HEK293T (cell line): ENCODE measurements at places on chromosomes 2 and 18.
A peak's percentile ranks its signal among the peaks of the same experiment; 100 is the strongest.

DNA sequence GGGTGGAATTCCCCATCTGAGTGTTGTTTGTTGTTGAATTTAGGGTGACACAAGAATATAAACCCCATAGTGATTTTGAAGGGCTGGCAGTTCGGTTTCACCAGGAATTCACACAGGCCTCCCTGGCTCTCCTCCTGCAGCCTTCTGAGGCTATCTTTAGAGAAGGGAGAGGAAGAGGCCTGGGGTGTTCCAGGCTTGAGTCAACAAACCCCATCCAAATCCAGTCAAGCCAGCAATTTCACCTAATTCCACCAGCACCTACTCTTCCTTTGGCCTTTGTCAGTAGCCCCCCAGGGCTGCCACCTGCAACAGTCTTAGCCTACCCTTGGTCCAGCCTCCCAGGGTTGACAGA is 32.0 kb downstream of the MARCHF4 start:
- no peak for DNase-seq

GRCh38 chr2:201779901-201780673 is 646 bp downstream of the ALS2 start:
- no peak for DNase-seq

DNA sequence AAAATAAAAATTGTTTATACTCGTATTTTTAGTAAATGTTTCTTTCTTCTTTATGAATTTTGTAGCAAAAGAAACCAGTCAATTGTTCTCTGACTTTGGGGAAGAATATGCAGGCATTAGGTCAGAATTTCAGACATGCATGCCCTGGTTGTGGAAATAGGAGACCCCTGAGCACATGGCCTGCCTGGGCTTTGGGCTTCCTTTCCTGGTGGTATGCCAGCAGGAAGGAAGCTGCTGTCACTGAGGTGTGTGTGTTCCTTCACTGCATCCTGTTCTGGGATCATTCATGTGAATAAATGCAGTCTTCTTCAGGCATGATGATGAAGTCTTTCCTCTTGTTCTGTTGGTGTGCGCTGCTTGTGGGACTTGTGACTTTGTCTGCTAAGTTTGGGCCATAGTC is 920.2 kb upstream of the VRK2 start:
- no peak for DNase-seq

DNA sequence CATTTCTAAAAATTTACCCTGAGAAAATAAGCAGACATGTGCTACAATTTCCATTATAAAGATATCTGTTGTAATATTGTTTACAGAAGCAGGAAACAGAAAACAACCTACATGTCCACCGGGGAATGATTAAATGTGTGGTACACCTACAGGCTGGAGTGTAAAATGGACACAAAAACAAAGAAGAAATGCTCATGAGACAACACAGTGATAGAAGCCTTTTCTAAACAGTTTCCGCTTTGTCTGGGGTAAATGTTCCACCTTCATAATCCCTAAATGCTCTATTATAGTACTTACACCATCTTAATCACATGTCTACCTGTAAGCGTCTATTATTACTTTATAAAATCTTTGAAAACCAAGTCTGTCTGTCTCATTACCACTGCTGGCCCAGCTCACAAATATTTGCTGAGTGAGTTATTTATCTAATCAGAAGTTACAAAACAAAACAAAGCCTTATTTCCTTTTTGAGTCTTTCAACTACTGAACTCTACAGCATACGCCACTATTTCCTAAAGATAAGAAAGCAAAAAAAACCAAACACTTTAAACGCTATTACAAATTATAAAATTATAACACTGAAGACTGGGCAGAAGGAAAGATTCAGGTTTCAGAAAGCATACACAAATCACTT is 95.3 kb downstream of the PIGN start:
- DNase-seq, result no peak

DNA sequence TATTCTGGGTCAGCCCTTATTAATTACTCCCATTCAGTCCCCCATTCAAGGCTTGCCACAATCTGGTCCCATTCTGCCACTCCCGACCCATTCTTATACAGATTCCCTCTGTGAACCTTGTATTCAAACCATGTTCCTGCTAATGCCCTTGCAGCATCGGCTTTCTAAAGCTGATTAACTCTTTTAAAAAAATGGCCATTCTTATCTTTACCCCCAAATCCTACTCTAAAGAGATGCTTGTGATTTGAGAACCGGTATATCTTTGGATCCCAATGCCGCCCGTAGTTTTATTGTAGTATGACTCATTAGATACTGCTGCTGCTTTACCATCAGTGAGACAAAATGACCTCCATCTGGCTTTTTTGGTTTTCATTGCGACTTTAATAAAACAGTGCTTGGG is 72.2 kb downstream of the XRCC5 start:
- DNase-seq, result no peak

GRCh38 chr2:232835687-232836208 is 34.3 kb upstream of the SNORC start:
- no peak for DNase-seq

DNA sequence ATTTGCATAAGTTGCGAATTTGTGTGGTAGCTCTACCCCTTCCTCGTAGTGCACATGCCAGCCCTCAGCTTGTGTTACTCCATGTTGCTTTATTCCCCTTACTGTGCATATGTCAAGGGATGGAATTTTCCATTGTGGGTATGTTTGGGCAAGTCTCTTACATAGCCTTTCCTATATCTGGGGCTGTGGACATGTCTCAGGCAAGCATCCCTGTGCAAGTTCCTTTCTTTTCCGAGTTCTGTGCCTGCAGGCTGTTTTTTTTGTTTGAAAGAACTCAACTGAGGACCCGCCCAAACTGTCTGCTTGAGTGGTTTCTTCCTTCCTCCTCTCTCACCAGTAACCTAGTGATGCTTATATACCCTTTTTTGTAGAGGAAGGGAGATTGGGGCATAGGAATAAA is 1739.1 kb upstream of the PIK3C3 start:
- no peak for DNase-seq

- no peak for DNase-seq
These were observed 47.0 kb upstream of the AP1S3 start for GRCh38 chr2:223884399-223884798.

DNA sequence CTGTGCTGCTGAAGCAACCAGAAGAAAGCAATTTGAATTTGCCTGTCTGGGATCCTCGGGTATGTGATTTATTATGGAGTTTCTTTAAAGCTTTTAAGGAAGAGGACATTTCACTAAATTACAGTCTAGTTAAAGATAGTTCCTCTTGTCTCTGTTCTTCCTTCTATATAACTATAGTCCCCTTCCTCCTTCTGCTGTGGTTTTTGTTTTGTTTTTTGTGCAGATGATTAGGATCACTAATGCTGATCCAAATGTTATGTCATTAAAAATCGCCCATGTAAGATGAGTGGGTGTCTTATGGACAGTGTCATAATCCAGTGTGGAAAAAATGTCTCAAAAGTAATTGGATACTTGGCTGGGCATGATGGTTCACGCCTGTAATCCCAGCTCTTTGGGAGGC is 24.7 kb downstream of the PAPOLG start:
- no peak for DNase-seq

DNA sequence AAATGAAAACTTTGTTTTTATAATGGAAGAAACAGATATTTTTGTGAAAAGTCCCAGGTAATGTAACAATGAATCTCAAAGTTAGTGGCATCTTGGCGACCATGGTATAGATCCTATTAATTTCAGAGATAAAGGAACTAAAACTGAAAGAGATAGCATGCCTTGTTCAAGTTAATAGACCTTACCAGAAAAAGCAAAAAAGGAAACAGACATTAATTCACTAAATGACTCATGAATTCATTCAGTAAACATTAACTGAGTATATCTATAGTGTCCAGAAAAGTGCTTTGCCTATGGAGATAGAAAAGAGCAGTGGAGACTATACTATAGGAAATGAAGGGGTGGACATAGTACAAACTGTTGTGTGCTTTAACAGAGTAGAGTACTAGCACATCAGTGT is 763.3 kb downstream of the TRIB2 start:
- no peak for DNase-seq

DNA sequence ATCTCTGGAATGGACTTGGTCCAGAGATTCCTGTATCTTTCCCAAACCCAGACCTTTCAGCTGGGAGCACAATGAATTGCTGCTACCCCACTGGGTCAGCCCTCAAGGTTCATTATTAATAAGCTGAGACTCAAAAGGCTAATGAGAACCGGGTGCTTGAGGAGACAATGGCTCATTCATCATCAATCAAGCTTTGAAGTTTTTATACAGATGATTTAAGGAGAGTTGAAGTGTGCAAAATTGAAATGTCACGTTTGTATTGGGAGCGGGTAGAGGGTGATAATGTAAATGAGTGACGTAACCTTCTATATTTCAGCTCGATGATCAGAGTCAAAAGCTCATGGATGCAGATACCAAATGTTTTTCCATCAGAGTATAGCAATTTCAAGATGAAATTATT is 744.9 kb downstream of the ERBB4 start:
- no peak for DNase-seq

DNA sequence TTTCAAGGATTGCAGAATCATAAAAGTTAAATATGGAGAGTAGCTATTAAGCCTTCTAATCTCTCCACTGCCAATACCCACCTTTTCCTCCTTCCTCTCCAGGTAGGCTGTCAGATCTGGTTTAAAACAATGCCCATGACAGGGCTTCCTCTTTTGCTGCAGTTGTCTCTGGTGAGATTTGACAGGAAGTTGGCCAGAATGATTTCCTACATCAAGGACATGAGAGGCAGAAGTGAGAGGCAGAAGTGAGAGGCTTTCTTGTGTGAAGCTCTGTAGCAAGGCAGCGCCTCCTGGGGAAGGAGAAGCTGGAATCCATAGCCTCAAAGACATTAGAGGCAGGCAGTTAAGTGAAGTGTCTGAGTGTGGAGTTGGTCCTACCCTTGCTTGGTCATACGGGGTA is 385.7 kb downstream of the HRH4 start:
- no peak for DNase-seq

DNA sequence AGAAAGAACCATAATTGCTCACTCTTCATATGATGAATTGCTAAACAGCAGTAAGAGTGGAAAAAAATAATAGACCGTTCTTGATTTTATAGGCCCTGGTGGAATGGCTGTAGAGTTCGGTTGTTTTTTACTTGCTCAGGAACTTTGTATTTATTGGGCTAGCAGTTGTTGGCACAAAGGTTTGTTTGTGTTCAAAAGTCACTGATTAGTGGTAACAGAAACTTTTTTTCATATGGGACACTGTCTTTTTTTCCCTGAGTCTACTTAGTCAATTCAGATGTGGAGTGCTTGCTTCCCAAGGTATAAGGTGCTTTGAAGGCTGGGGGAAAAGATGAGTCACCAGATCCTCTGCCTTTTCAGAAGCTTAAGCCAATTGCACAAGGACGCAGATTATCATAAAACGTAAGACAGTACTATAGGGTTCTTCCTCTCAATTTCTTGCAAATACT is 25.8 kb downstream of the PHLPP1 start:
- DNase-seq, result peak; percentile 12

DNA sequence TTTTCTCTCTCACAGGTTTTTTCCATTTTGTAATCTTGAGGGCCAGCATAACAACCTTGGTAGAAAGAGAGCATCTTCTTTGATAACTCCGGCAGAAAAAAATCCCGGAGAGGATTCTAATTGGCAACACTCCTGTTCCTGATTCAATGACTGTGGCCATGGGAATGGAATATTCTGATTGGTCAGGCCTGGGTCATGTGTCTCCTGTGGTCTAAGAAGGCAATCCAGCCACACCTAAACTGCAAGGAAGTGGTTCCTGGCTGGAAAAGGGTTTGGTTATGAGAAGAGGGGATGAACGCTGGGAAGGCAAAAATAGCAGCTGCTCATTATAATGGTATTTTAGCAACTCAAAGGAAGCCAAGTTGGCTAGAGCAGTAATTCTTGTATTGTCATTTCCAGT is 24.8 kb upstream of the ZNF638 start:
- DNase-seq, result no peak

DNA sequence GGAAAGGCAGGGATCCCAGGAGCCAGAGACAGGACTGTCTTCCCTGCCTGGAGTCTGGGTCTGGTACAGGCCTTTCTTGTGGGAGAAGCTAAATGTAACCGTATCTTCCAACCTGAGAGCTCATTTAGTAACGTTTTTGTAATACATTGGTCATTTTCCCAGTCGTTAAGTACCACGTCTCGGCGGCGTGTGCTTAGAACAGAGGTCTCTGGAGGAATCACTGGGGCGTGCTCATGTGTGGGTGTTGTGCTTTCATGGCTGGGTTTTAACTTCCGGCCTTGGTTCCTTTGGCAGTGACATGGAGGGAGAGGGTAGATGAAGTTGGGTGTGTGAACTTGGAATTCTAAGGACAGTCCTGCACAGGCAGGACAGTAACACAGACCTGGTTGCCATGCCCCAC is 79.7 kb downstream of the NCK2 start:
- DNase-seq, result no peak

DNA sequence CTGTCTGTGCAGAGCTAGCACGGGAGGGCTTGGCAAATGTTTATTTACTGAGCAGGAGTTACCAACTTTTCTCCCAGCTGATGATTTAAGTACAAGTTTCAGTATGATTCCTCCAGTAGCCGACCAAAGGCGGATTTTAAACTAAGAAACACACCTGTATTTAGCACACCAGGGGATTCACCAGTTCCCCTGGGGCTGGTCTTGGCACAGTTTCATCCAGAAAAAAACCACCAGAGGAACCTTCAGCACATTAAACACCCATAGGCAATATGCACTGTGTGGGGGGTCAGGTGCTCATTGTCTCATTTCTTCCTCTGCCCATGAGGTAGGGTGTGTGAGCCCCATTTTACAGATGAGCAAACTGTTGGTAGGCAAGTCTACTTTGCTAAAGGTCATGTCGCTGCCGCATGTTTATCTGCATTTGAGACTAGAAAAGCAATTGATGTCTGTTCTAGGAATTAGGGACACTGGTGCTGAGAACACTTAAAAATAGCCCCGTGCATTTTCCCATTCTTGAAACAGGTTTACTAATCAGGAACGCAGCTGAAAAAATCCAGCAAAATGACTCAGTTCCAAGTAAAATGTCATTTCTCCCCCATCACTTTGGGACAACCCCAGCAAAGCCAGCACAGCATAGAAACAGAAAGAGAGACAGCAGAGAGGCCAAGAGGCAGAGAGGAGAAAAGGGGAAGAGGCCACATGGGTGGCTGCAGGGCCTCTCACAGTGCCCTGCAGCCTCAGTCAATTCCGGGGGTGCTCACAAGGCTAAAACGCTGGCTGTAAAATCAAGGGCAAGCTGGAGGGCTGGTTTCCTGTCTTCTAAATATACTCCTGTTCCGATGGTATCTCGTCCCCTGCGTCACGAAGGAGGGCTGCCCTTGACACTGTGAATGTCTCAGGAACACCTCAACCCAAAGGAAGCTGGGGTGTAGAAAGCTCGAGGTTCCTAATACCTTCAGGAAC is 166.8 kb upstream of the ID2 start:
- DNase-seq, result no peak

GRCh38 chr18:3401669-3402620 is 48.0 kb upstream of the TGIF1 start:
- DNase-seq, result no peak

GRCh38 chr2:71742953-71743601 is 289.7 kb downstream of the DYSF start:
- peak; percentile 20 for DNase-seq

DNA sequence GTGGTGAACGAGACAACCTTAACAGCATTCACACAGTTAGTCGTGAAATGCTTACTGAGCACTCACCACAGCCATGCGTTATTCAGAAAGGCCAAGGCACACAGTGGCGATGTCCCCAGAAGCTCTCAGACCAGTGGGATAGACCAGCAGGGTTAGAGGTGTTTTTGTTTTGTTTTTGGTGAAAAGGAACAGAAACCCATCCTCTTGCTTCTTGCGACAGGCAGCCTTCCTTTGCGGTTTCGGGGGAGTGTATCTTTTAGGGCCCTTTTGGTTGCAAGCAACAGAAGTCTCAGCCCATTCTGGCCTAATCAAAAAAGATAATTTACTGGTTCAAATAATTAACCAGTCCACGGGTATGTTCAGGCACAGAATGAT is 4.7 kb downstream of the GNLY start:
- no peak for DNase-seq
